NCI-H1105 (cell line): ENCODE measurements at places on chromosomes 7 and 10.
A peak's percentile ranks its signal among the peaks of the same experiment; 100 is the strongest.

- no peak for DNase-seq
These were observed 111.3 kb downstream of the RGS10 start for GRCh38 chr10:119431034-119431772.

GRCh38 chr7:90965211-90965610 lies 299.0 kb upstream of the FZD1 start:
- DNase-seq: no peak

GRCh38 chr10:133350950-133351329 lies 3.8 kb downstream of the PRAP1 start:
- DNase-seq: no peak

DNA sequence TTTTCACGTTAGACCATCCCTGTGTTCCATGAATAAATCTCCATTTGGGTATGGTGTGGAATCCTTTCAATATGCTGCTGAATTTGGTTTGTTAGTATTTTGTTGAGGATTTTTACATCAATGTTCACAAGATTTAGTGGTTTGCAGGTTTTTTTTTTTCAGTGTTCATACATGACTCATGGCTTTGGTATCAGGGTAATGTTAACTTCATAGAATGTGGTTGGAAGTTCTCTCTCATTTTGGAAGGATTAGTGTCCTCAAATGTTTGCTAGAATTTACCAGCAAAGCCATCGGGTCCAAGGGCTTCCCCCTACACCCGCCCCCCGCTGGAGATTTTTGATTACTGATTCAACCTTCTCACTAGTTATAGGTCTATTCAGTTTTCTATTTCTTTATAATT lies 398.0 kb downstream of the NXPH1 start:
- no peak for DNase-seq

- no peak for DNase-seq
These were observed 242.6 kb upstream of the HGF start for GRCh38 chr7:82012453-82012852.

DNA sequence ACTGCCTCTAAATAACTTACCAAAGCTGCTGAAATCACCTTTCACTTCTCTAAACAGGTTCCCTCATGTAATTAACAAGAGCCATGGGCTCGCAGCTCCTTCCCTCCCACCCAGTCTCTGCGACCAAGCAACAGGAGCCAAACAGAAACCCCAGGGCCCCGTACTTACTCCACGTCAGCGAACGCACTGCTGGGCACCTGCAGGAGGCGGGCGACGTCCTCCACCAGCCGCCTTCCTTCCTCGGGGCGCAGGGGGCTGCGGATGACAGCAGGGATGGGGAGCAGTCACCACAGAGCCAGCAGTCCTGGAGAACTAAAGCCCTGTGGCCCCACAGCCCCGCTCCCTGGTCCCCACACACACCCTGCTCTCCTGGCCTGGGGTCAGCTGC lies 477.0 kb downstream of the PTPRN2 start:
- no peak for DNase-seq

DNA sequence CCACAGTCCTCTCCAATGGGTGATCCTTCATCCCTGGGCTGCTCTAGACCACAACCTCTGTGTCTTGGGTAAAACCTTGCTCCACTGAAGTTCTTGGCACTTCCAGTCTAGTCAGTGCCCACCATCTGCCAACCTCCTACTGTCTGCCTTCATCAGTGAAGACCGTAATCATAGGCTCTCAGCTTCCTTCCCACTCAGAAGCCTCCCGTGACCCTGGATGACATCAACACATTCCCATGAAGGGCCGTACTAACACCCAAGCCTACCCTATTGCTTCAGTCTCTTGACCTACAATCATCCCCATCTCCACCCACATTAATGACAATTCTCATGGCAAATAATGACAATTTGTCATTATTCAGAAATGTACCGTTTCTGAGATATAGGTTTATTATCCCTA lies 27.6 kb upstream of the GARS1 start:
- DNase-seq: no peak

- no peak for DNase-seq
These were observed 23.6 kb downstream of the CEP41 start for GRCh38 chr7:130417213-130417612.

DNA sequence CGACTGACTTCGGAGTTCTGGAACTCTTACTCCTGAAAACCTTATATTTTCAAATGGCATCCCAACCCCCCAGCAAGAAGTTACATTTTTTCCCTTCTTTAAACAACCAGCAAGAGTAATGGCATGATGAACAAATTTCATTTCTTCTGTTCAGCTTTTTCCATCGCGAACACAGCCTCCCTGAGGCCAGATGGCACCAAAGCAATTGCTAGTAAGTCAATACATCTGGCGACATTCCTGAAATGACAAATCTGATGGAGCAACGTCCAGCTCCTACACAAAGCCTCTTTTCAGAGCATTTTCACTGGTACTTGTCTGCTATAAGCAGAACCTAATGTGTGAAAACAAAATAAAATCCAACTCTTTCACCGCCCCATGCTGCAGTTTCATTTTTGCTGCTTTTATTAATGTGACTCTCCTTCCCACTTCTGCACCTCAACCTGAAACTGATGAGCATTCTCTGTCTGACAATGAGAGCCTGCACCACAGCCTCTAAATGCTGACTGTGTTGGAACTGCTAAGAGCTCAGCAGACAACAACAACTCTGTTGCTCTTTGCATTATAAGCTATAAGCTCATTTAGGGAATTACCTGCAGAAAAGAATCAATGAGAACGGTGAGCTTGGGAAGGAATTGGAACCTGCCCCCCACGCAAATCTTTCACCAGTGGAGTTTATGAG lies 229.8 kb downstream of the FGFR2 start:
- no peak for DNase-seq

DNA sequence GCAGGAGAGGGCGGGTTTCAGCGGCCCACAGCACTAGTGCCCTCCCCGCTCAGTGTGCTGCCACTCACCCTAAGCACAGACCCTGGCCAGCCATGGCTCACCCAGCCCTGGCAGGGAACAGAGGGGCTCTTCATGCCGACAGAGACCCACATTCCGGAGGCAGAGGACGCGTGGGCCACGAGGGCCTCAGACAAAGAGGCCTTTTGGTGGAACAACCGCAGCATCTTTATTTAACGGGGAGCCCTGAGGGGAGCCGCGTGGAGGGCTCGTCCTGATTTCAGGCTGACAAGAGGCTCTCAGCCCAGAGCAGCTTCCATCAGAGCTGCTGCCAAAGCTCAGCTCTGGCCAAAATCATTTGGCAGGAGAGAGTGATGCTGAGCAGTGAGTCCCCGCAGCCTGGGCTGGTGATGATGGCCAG lies 127.8 kb downstream of the SH3PXD2A start:
- no peak for DNase-seq

DNA sequence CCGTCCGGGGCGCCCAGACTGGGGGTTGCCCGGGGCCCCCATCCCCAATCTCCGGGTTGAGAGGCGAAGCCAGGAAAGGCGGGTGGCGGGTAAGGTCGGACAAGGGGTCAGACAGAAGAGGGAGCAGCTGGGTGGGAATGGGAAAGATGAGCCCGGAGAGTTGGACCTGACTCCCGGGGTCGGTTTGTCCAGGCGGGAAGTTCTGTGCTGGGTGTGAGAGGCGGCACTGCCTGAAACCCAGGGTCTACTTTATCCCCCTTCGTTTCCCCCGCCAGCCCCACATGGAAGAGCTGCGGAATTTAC lies 675 bp downstream of the SLC4A2 start:
- no peak for DNase-seq

DNA sequence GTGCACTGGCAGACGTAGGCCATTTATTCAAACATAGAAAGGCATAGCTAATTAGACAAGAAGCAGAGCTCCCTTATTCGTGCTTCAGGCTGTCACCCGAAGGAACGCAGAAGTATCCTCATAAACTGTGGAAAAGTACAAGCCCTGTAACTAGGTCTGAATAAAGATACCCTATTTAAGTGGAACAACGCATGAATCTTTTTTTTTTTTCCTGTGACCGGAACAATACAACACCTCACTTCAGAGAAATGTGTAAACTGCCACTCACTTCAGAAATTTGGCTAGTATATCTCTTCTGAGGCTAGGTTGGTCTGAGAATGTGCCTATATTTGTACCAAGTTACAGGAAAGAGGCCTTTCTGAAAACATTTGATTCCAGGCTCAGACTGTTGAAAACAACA lies 8.0 kb upstream of the CSTF2T start:
- no peak for DNase-seq

DNA sequence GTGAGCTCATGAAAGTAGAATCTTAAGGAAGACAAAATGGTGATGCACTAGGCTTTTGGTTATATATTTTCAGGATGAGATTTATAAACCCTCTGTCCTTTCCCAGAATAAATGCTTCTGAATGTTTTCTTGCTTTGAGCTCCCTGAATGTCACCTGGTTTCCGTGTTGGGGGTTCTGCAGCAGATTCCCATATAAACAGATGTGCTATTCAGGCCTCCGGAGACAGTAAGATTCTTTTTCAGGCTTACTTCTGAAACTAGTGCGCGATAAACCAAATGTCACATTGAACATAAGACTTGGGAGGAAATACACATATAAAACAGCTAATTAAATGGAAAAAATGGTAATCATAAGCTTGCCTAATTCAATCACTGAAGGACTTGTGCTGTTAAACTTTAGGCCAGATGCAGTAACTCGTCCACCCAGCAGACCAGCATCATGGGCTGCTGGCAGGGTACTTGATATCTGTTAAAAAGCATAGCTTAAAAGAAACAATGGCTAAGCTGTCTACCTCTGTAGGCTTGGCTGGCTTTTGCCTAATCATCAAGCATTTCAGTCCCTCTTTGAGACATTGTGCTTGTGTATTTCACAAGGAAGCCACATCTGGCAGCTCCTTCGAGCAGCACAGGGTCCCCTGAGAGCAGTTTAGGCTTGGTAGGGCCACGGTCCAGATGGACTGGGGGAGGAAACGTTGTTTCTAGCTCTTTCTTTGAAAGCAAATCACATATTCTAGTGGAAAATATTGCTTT lies 281.2 kb upstream of the KIAA1217 start:
- DNase-seq: no peak

GRCh38 chr7:121123032-121123431 lies 134.5 kb downstream of the CPED1 start:
- DNase-seq: no peak

DNA sequence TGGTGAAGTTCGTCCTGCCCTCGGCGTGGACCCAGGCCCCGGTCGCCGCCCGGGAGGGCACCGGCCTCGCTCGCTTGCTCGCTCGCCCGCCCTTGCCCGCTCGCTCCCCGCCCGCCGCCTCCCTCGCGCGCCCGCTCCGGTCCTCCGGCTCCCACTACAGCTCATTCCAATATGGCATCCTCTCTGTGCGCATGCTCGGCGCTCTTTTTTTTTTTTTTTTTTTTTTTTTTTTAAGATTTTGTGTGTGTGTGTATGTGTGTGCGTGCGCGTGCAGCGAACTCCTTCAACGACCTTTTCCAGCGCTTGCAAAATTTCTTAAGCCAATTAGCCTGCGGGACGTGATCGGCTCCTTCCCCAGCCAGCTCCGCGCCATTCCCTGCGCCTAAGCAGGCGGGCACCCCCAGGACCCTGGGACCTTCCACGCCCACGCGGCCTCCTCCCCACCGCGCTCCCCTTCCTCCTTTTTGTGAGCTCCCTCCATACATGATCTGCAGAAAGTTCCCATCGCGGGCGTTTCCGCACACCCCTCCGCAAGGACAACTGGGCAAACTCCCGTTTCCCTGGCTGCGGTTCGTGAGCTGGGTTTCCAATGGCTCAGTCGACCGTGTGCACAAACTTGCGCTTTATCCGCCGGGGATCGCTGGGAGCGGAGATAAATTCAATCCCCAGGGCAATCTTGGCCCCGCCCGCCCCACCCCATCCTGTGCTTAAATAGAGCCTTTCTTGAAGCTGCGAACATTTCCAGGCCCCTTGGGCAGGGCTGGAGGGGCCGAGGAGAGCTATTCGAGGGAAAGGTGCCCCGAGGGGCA lies at the start of gene SFMBT2:
TSS of gene SFMBT2 (minus strand) at position 173 of the 809 bp plus-strand sequence. CDS start 29,136 bp downstream, outside the sequence.
- peak; percentile 1 for DNase-seq

GRCh38 chr10:102167861-102168260 lies 15.7 kb downstream of the NOLC1 start:
- DNase-seq: no peak

- no peak for DNase-seq
These were observed 55.7 kb upstream of the PRSS58 start for GRCh38 chr7:142313528-142313927.

GRCh38 chr7:47503281-47503680 lies 78.6 kb downstream of the TNS3 start:
- no peak for DNase-seq

DNA sequence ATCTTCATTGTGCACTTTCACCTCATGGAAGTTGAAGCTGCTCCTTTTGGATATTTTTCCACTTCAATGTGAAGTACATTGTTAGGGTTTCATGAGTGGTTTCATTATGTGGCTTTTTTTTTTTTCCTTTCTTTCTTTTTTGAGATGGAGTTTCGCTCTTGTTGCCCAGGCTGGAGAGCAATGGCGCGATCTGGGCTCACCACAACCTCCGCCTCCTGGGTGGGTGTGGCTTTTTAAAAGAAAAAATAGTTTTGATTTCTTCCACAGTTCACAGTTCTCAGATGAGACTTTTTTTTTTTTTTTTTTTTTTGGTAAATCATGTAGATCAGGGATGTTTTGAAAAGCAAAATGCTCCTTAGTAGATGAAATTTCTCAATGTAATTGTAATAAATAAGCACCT lies 652.3 kb upstream of the ANKRD30A start:
- DNase-seq: no peak

DNA sequence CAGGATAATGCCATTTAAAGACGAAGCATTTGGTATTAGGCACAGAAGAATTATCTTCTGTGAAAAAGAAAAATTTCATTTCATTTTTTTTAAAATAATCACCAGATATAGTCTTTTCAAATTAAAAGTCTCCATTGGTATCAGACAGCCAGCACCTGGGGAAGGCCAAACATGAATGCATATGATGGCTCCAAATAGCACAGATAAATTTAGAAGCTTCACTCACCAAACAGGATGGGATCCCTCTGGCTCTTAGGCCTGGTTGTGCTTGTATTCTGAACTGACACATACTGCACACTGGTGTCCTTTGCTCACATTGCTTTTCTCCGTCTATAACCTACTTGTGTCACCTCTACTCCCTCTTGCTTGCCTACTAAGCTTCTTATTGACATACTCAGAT lies 169.5 kb upstream of the CHRM2 start:
- DNase-seq: no peak

DNA sequence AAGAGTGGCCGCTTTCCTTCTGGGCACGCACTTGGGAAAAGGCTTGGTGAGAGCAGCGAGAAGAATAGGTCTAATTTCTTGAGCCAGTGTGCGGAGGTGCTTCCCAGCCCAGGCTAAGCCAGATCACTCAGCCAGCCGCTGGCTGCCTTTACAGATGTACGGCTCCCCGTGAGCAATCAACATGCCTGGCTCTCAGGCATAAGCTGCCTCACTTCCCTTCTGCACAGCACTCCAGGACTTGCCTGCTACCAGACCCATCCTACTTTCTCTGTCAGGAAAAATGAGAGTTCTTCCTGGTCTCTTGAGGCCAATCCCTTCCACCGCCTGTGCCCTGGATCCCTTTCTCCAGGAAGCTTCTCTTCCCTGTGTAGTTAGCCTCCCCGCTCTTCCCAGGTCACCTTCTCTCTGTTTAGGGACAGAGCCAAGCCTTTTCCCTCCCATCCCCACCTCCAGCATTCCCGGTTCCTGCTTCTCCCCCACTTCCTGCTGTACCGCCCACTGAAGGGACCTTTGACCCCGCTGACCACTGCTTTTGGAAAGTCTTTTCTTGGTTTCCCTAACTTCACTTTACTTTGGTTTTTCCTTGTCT lies 1.1 kb upstream of the ACTR3C start:
- DNase-seq: no peak

- no peak for DNase-seq
These were observed 37.1 kb downstream of the COL26A1 start for GRCh38 chr7:101399759-101400158.
